T-helper 1 cell (primary cell): ENCODE measurements at places on chromosomes 5 and 9.
A peak's percentile ranks its signal among the peaks of the same experiment; 100 is the strongest.

DNA sequence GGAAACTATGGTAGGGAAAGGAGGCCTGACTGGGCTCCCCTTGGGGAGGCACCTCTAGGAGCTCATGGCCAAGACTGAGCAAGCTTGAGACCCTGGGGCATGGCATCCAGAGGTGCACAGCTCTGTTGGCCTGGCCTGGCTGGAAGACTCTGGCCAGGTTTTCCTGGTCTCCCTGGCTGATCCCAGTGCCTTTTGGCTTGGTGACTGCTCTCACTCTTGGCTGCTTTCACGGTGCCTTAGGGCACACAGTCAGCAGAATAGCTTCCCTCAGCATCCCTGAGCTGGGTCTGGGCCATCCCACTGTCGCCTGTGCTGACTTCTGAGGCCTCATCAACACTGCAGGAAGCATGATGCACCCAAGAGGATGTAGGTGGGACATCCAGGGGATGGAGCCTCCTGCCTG is 13.4 kb upstream of the DELE1 start:
- no peak for DNase-seq

DNA sequence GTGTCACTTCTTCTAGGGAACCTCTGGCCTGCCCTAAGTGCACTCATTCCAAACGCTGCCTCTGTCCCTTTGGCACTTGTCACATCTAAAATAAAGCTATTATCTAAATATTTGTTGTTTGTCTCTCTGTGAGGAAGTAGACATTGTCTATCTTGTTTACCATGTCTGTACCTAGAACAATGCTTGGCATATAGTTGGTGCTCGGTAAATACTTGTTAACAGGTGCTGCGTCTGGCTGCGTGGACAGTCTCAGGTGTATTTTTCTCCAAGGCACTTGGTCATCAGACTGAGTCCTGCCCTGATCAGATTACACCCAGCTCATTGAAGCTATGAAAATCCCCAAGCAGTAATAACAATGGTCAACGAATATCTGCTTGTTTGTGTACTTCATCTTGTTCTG is 174.9 kb upstream of the SMIM23 start:
- DNase-seq = no peak

GRCh38 chr5:19806756-19807155 is 181.2 kb downstream of the CDH18 start:
- no peak for DNase-seq

DNA sequence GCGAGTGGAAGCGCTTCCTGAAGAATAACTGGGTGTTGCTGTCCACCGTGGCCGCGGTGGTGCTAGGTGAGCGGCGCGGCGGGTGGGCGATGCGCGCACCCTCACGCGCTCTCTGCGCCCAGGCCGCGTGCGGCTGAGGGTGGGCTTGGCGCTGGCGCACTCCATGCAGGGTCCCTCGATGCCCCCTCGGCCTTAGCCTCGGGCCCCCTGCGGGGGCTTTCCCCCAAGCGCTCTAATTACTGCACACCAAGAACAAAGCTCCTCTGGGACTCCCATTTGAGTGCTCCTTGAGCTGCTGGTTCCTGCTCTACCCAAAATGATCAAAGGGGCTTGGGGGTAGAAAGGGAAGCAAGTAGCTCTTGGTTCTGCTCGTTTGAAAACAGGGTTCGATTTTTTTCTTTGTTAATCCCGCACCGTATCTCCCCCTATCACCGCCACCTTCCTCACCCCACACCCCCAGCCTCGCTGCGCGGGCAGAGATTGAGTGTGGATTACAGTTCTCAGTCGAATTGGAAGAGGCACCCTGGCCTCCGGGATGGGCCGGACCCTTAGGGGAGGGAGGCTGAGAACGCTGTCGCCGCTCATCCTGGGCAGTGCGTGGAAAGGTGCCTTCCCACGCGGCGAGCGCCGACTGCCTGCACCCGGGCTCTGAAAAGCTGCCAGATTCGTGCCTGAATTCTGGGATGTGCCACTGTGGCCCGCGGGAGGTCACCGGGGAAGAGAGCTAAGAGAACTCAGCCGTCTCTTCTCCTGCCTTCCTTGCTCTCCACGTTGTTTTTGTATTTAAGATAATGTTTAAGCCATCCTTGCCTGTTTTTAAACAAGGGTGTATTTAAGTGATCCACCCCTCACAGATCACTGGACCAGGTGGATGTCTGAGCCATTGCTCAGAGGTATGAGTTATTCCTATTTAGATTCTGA is 697 bp downstream of the SLC1A1 start:
- DNase-seq = no peak

DNA sequence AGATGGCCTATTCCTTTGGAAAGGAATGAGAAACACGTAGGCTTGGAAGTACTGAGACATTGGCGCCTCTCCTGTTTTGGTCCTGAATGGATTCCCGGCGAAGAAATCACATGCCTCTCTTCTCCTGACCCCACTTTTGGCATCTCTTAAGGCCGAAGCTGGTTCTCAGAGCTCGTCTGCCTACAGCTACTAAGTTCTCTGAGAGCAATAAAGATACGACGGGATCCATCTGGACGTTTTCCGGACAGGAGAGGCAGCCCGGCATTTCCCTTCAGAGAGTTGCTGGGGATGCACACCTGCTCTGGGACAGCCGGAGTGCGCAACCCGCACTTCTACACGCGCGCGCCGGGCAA is 336.8 kb upstream of the PUM3 start:
- no peak for DNase-seq

GRCh38 chr5:168747987-168748777 is 169.0 kb upstream of the PANK3 start:
- DNase-seq = no peak

GRCh38 chr5:74020503-74020902 is 394.5 kb downstream of the ARHGEF28 start:
- no peak for DNase-seq

GRCh38 chr9:113269355-113269754 is 6.0 kb downstream of the CDC26 start:
- DNase-seq = no peak

DNA sequence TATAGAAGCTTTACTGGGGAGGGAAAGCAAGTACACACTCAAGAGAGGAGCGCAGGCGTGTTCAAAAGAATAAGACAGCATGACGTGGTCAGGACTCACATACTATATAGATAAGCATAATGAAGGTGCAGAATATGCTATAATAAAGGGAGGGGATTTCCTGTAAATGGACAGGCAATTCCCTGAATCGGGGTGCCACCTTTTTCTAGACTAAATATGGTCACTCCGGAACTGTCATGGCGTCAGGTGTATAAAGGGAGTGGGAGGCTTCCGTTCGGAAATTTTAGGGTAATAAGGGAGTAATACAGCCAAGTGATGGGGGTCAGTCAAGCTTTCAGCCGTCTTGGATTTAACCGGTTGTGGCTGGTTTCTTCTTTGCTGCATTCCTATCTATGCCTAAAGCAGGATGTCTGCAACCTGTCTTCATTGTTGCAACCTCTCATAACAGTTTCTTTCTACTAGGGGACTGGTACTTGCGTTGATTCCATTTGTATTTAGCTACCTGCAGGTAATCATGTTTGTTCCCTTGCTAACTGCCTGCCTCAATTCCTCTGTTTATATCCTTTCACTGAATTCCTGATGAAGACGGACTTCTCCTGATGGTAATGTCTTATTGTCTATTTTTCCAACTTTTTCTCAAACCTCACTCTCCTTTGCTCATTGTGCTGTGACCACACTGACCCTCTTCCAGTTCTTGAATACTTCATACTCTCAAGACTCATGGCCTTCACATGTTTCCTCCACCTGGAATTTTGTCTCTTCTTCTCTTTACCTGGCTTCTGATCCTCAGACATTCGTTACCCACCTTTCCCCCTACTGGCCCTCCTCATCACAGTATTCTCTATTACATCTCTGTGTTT is 48.9 kb downstream of the PRR16 start:
- no peak for DNase-seq

- DNase-seq = no peak
Measured at GRCh38 chr5:40675396-40676133, 4.2 kb upstream of the PTGER4 start.

DNA sequence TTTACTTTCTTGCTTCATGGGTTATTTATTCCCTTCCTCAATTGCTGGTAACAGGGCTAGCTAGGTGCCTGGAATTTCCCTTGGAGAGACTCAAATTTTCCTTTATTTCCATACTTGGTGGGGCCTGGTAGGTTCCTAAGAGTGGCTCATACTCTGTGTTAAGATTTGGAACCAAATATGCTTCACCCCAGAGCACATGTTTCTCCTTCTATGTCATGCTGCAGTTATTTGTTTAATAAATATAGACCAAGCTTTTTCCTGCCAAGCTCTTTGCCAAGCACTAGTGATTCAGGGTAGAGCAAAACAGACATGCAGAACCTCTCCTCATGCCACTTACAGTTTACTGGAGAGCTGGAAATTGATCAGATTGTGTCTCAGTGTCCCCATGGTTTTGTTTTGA is 290.3 kb upstream of the SGCD start:
- DNase-seq = no peak

- no peak for DNase-seq
Measured at GRCh38 chr9:134410835-134411217, 84.6 kb downstream of the RXRA start.

- no peak for DNase-seq
Measured at GRCh38 chr9:35729700-35730485, 2.1 kb downstream of the TLN1 start.

DNA sequence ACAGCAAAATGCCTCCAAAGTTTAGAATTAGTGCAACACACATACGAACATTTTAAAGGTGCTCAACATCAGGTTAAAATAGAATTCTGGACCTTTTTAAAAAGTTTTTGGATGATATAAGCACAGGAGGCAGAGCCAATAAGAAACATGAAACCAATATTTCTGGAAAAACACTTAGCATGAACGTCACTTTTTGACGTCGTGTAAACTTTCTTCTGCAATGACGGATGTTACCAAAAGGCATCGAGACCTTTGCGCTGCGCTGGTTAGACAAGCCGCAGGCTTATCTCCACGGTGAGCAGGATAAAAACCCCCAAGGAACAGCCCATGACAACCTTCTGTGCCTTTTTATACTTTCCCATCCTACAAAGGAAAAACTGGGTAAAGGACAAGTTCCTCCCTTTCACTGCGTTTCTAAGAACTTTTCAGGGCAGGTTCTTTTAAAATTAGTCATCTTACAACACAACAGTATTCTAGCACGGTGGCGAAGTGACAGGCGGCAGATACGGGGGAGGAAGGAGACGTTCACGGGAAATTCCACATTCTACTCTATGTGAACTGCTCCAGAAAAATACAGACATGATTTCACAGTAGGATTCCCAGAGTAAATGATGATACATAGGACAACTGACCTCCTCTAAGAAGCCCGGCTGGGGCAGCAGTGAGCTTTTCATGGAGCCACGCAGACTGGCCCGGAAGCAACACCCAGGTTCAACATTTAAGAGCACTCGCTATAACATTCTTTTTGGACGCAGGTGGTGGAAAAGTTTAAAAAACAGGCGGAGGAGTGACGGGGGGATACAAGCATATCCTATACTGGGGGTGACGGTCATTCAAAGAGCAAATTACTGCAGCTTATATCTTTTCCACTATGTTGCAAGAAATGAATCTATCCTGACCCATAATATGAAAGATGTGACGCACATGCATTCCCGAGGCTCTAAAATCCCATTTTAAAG is 52.4 kb downstream of the USP20 start:
- peak; percentile 66 for DNase-seq

- no peak for DNase-seq
Measured at GRCh38 chr5:9544502-9545135, 1.3 kb downstream of the SEMA5A start.

DNA sequence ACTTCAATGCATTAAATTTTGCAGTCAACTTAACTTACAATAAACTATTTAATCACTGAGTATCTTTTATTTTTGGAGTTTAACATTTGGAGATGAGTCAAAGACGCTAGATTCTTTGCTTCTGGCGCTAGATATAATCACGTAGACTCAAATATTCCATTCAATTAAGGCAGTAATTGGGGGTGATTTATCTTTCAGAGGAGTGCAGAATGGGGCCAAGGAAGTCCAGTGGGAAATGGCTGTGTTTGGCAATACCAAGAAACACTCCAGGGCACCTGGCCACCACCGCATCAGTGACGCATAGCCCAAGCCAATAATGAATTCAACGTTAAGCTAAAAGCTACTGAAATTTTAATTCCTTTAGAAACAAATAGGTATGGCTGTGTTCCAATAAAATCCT is 81.2 kb downstream of the PHAX start:
- no peak for DNase-seq

DNA sequence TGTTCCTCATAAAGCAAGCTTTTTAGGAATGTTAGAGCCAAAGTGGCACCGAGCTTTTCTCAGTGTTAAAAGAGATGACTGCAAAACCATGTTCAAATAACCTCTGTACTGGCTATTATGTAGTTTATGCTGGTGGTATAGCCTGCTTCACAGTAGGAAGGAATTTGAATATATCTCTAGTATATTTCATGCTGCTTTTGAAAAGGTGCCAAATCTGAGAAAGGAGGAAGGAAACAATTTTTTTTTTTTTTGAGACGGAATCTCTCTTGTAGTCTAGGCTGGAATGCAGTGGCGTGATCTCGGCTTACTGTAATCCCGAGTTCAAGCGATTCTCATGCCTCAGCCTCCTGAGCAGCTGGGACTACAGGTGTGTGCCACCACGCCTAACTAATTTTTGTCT is 13.5 kb downstream of the CREBRF start:
- DNase-seq = no peak

GRCh38 chr5:59222687-59223511 is 640.0 kb downstream of the RAB3C start:
- DNase-seq = no peak

DNA sequence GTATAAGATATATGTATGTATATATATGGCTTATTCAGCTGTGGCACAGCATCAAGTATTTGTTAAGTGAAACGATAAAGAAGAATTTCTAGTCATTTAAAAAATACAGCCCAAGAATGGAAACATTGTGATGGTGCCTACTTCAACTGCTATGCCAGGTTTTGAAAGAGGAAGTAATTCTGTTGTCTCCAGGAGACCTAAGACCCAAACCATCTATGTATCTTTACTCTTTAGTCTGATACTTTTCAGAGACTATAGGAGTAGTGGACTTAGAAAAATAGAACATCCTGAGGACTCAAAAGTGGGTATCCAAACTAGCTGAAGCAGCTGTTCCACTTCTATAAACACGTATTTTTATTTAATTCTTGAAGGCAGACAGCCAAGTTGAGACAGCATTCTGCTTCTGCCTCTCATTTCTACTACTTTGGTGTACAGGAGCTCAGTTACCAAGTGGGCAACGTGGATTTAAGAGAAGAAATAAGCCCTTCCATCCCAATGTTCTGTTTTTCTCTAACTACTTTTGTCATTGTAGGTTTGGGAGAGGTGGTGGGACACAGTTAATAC is 110.7 kb downstream of the RPS23 start:
- no peak for DNase-seq

DNA sequence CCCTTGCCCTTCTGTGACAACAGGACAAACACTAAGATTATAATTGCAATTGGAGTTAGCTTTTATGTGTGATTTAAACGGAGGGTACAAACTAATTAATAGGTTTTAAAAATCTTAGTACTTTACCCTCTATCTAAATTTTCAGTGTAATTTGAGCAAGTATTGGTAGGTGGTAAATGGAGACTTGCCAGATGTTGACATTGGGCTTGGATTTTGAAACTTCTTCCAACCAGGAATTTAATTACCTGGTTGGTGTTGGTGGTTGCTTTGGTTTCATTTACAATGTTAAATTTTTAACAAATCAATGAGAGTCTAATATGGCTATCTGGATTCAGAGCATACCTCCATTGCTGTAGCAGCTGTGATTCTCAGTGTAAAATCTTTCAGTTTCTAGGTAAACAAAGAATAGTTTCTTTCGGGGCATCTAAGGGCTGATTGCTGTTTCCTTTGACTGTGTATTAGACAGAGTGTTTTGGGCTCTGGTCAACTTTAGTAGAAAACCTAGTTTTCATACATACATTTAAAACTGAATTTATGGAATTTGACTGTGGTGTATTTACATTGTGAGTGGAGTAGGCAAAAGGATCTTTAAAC is 1.9 kb downstream of the DAPK1 start:
- no peak for DNase-seq

- no peak for DNase-seq
Measured at GRCh38 chr5:54525261-54525660, 7.7 kb downstream of the SNX18 start.
